ENCODE measurements at places on chromosomes 1 and 21. TPM values are rescaled to one million over a fixed set of nuclear protein-coding genes. Genes with fewer than 3 reads are reported as not detected.

- DNase-seq, result no peak
Measured at GRCh38 chr1:87678266-87678665, 349.6 kb downstream of the LMO4 start.

- DNase-seq, result no peak
Measured at GRCh38 chr1:18711536-18712251, 81.0 kb downstream of the PAX7 start.

The TTLL7 gene
- total RNA-seq, result 0.94 TPM

The MARK1 gene
- 1.9 TPM for total RNA-seq

The KCNA3 gene
- 22.9 TPM for total RNA-seq

Measured in thymus (tissue), 14 donors.